ENCODE measurements at places on chromosomes 12 and 14. TPM values are rescaled to one million over a fixed set of nuclear protein-coding genes. Genes with fewer than 3 reads are reported as not detected.

CLSTN3 gene
- 40.6 TPM for total RNA-seq

KRT76 gene
- total RNA-seq, result not detected

ST8SIA1 gene
- 2.4 TPM for total RNA-seq

LAG3 gene
- 1.4 TPM for total RNA-seq

BCL11B gene
- 7.9 TPM for total RNA-seq

TBX3 gene
- total RNA-seq, result 12.0 TPM

TMEM229B gene
- total RNA-seq, result 33.2 TPM

FERMT2 gene
- total RNA-seq, result 125 TPM

SYCP3 gene
- 0.32 TPM for total RNA-seq

TAS2R20 gene
- 0.89 TPM for total RNA-seq

PTPN6 gene
- total RNA-seq, result 66.4 TPM

PTGDR gene
- total RNA-seq, result 2.8 TPM

GRCh38 chr14:53542732-53543131, 389.6 kb upstream of the DDHD1 start:
- peak; percentile 45 for DNase-seq

DNA sequence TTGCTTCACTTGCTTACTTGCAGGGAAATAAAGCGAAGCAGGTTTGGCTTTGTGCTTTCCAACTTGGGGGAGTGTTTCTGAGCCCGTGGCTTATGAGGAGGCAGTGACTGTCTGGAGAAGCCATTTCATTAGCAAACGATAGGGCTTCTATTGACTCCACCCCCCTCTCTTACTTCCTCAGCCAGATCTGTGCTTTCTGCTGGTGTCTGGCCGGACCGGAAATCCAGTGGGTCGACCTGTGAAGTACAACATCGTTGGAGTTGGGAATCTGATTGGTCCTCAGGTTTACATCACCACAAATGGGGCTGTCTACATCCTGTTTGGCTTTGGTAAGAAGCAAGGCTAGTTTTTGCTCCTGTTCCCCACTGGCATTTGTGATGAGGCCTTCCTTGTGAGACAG, 22.3 kb downstream of the FAM234B start:
- DNase-seq, result no peak

DNA sequence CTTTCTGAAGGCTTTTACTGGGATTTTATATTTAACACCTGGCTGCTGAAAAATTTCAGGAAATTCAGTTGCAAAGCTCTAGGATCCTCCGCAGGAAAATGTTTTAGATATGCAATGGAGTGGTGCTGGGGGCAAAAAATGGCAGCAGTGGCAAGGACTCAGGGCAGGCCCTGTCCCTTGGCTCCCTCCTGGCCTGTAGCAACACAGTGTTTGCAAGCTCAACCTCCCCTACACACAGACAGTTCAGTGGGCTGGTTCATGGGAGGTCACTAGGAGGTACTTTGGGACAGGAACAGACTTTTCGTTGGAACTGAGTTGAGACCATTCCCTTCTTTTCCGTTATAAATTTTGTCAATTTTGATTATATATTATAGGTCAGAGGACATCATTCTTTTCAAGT, 270.4 kb downstream of the ADAMTS20 start:
- no peak for DNase-seq

- DNase-seq, result no peak
Measured at GRCh38 chr12:12425001-12425400, 68.1 kb downstream of the BORCS5 start.

GRCh38 chr14:74483321-74483720, 9.8 kb downstream of the NPC2 start:
- DNase-seq, result no peak

DNA sequence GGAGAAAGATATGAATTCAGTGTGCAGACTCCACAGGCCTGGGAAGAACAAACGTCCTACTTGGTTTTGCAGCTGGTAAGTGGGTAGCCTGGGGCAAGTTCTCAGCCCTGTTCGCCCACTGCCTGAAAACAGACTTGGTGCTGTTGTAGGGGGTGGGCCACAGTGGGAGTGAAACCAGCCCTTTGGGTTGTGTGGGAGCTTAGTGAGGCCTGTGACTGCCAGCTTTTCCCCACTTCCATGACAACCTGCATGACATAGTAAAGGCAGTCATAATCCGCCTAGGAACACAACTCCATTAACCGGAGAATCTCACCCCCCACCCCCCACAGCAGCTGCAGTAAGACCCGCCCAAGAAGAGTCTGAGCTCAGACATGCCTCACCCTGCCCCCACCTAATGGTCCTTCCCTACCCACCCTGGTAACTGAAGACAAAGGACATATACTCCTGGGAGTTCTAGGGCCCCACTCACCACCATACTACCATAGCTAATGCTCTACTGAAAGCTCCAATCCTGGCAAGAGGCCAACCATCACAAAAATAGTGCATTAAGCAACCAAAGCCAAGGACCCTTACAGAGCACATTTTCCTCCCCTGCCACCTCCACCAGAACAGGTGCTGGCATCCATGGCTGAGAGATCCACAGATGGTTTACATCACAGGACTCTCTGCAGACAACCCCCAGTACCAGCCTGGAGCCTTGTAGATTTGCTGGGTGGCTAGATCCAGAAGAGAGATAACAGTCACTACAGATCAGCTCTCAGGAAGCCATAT, 39.8 kb upstream of the LMNTD1 start:
- DNase-seq, result no peak

- DNase-seq, result no peak
Measured at GRCh38 chr12:122138181-122138580, 35.8 kb downstream of the IL31 start.

GRCh38 chr14:61476105-61476753, 154.8 kb downstream of the PRKCH start:
- no peak for DNase-seq

GRCh38 chr12:110533607-110534006, 31.5 kb downstream of the RAD9B start:
- no peak for DNase-seq

DNA sequence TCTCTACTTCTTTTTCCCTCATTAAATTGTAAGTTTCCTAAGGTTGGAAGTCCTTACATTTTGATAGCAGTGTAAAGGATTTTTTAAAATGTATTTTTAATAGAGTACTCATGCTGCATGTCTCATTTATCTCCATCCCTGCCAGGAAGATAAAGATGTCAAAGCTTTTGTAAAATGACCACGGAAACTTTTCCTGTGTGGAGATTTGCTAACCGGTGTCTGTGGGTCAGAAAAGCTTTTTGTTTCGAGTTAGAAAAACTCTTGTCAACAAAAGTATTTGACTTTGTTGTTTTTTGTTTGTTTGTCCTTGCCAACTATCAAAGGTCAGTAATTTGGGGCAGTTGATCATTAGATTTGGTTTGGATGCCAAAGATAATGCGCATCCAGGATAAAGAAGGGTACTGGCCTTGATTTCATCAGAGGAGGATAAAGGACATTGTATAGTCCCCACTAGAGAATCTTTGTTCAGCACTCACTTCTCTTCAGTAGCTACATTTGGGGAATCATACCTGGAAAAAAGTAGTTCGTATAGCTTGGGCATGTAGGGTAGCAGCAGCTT, 156.8 kb upstream of the HIF1A start:
- no peak for DNase-seq

GRCh38 chr12:75708802-75709201, 197.4 kb upstream of the KRR1 start:
- no peak for DNase-seq

- DNase-seq, result no peak
Measured at GRCh38 chr12:8709124-8709830, 11.5 kb downstream of the RIMKLB start.

- DNase-seq, result no peak
Measured at GRCh38 chr12:18683327-18684013, 54.3 kb downstream of the PLCZ1 start.

GRCh38 chr12:56034586-56035332, 7.0 kb upstream of the RPS26 start:
- no peak for DNase-seq

DNA sequence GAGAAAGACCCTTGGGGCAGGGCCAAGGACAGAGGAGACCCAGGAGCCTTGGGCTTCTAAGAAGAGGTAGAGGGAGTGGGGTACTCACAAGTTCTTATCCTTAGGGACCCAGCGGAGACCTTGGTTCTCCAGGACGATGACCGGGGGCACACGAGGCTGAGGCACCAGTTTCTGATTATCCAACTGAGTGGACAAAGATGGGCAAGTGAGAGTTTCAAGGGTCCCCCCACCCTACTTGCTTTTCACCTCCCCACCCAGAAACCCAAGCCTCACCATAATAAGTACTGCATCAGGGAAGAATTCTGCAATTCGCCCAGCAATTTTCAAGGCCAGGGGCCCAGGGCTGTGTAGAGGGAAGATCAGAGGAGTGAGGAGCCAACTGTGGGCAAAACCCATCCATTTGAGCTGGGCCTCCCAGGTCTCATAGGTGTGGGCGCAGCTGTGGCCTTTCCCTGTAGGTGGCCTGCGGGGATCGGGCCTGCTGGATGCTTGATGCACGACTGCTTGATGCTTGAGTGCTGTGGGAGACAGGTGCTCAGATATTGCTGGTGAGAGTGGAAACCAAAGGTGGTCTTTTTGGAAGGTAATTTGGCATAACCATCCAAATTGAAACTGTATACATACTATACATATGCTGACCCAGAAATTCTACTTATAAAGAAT, 2.0 kb downstream of the EMC9 start:
- no peak for DNase-seq

GRCh38 chr12:69284131-69284530, 44.8 kb downstream of the CPSF6 start:
- peak; percentile 62 for DNase-seq

DNA sequence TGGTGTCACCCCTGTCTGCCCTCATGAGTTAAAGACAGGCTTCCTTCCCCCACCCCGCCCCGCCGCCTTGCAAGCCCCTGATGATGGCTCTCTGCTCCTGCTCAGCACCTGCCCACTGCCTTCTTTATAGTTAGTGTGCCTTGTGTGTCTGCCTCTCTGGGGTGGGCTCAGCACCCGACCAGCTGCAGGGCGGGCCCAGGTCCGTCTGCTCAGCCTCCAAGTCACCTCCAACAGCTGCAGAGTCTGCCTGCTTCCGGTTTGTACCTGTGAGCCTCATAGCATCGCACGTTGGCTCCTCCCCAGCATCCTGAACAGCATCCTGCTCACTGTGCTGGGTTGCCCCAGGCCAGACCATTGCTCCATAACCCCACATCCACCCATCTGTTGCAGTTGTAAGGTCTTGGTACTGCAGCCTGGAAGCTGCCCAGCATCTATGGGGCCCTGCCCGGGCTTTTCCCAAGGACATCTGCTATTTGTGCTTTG, 3.5 kb downstream of the TGFB3 start:
- no peak for DNase-seq

DNA sequence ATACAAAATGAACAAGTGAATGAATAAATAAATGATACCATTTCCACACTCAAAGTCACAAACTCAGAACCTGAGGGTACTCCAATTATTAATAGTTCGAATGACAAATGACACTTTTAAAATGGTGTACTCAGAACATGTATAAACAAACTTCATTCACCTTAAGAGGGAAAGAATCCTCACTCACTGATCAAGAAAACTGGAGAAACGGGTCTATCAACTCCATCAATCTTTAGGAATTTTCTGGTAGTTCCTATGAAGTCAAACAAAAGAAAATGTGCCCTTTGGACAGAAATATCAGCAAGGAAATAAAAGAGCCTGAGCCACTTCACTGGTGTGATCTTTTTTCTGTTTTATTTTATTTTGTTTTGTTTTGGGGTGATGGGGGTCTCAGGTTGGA, 5.2 kb upstream of the NRDE2 start:
- DNase-seq, result no peak

DNA sequence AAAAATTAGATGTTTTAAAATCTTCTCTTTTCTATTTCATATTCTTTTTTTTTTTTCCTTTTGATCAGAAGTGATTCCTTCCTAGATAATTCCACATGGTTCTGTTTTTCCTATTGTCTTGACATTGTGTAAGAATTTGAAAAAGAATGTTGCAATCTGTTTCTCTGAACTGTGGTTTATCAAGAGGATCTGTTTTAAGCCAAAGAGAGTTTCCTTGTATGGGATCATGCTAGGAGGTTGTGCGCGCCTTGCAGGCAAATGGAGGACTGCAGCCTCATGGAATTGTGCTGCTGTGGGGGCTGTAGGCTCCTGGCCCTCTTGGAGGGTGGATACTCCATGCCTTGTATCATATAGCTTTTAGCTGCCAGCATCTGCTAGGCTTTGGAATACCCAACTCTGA, 43.3 kb upstream of the MBIP start:
- no peak for DNase-seq

GRCh38 chr12:126210448-126210847, 1145.2 kb downstream of the AACS start:
- no peak for DNase-seq

- peak; percentile 79 for DNase-seq
Measured at GRCh38 chr12:2853626-2854025, 3.2 kb downstream of the TEX52 start.

- DNase-seq, result no peak
Measured at GRCh38 chr12:107275530-107275929, 182.2 kb upstream of the CRY1 start.

DNA sequence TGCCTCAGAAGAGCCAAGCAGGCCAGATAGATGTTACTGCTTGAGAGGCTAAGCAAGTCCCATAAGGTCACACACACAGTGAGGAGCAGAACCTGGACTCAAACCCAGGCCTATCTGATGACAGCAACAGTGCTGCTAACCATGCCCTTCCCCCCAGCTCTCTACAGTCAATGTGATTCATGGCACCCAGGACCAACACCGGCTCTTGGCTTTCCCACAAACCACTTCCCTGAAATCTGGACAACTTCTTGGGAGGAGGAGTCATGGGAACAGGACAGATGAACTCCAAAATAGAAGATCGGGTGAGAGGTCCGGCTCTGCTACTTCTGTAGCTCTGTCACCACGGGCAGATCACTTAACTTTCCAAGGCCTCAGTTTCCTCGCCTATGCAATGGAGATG, 716 bp upstream of the PTGDR start:
- no peak for DNase-seq

GRCh38 chr12:129483111-129483893, 420.5 kb downstream of the TMEM132D start:
- DNase-seq, result no peak

DNA sequence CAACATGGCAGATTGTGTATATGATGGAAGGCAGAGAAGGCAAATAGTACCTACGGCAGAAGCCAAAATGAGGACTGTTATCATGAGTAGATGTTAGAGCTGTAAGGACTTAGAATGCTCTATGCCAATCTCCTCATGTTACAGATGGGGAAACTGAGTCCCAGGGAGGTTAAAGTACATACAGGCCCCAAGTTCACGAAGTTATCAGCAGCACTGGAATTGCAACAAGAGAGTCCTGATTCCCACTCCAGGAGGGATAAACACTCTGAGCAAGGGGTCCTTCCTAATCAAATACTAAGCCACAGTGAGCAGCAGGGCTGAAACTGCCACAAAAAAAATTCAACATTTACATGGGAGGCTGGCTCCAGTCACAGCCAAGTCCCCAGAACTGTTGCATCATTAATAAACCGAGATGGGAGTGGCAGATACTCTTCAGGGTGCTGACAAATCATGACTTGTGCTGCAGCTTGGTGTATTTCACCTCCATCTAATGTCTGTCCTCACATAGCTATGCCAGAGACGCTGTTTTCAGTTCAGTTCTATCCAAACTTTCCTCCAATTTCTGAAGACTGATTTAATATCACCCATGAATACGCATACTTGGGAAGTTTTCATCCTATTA, 24.2 kb downstream of the NUAK1 start:
- DNase-seq, result no peak

All from mucosa of gallbladder (tissue), 1 donor.